ENCODE measurements at places on chromosomes 16 and 17.
A peak's percentile ranks its signal among the peaks of the same experiment; 100 is the strongest.

- H3K4me3 ChIP-seq = no peak overlapping the region
- no peak for DNase-seq
- H3K4me1 ChIP-seq = no peaks in the 10 kb centered on the region
- H3K27ac ChIP-seq = no peak overlapping the region
- no peaks in the 10 kb centered on the region for H3K36me3 ChIP-seq
- no peaks in the 10 kb centered on the region for H3K27me3 ChIP-seq
These were observed 72.4 kb downstream of the RPH3AL start for GRCh38 chr17:280216-280615.

GRCh38 chr17:11300738-11301137 lies 59.7 kb downstream of the SHISA6 start:
- H3K36me3 ChIP-seq = no peaks in the 10 kb centered on the region
- H3K4me1 ChIP-seq = no peaks in the 10 kb centered on the region
- no peak overlapping the region for H3K4me3 ChIP-seq
- H3K27ac ChIP-seq = no peak overlapping the region
- no peaks in the 10 kb centered on the region for H3K27me3 ChIP-seq
- DNase-seq = no peak

DNA sequence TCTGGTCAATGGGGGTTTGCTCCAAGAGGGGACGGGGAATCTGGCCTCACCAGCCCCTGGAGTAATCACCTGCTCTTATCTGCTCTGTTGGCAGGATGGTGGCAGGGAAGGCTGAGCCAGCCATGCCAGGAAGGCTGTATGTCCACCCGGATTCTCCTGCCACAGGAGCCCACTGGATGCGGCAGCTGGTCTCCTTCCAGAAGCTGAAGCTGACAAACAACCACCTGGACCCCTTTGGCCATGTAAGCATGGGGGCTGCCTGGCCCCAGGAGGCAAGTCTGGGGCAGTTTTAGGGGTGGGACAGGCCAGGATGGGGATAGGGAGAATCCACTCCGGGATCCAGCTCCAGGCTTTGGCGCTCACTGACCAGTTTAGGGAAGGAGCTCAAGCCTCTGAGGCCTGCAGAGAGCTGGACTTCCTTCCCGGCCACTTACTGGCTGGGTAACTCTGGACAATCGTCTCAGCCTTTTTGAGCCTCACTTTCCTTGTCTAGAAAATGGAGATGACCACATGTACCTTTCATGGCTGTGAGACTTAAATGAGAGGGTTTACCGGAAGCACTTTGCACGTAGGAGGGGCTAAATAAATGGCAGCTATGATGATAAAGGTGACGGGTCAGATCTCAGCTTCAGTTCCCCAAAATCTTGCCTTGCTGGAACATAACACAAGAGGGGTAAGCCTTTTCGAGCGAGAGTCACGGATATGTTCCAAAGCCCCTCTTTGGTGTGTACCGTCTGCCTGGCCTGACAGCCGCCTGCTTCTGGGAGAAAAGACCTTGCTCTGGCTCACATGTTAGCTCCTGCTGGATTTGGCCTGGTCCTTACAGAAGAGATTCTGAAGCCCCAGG lies 15.4 kb downstream of the TBX4 start:
- no peak for DNase-seq
- no peaks in the 10 kb centered on the region for H3K4me1 ChIP-seq
- no peaks in the 10 kb centered on the region for H3K36me3 ChIP-seq
- no peak overlapping the region for H3K27ac ChIP-seq
- H3K4me3 ChIP-seq = no peak overlapping the region

- no peaks in the 10 kb centered on the region for H3K36me3 ChIP-seq
- no peaks in the 10 kb centered on the region for H3K4me1 ChIP-seq
- DNase-seq = no peak
These were observed at the start of gene ADAMTS18 for GRCh38 chr16:77434530-77435271. Gene ADAMTS18, minus strand, starts transcription at chr16:77435034. Its CDS starts 339 bp downstream, at chr16:77434695.

DNA sequence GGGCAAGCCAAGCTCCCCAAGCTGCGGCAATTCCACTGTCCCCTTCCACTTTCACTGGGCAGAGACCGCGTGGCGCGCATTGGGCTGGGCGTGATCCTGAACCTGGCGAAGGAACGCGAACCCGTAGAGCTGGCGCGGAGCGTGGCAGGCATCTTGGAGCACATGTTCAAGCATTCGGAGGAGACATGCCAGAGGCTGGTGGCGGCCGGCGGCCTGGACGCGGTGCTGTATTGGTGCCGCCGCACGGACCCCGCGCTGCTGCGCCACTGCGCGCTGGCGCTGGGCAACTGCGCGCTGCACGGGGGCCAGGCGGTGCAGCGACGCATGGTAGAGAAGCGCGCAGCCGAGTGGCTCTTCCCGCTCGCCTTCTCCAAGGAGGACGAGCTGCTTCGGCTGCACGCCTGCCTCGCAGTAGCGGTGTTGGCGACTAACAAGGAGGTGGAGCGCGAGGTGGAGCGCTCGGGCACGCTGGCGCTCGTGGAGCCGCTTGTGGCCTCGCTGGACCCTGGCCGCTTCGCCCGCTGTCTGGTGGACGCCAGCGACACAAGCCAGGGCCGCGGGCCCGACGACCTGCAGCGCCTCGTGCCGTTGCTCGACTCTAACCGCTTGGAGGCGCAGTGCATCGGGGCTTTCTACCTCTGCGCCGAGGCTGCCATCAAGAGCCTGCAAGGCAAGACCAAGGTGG lies 9.8 kb downstream of the SARM1 start:
- peaks cover 22% of the 10 kb centered on the region for H3K4me1 ChIP-seq
- H3K27ac ChIP-seq = no peak overlapping the region
- no peak overlapping the region for H3K4me3 ChIP-seq
- H3K27me3 ChIP-seq = no peaks in the 10 kb centered on the region
- no peak for DNase-seq

GRCh38 chr16:81701296-81701970 lies 77.7 kb upstream of the PLCG2 start:
- H3K27ac ChIP-seq = no peak overlapping the region
- no peak for DNase-seq
- H3K27me3 ChIP-seq = no peaks in the 10 kb centered on the region
- H3K36me3 ChIP-seq = peaks cover 22% of the 10 kb centered on the region
- no peak overlapping the region for H3K4me3 ChIP-seq

DNA sequence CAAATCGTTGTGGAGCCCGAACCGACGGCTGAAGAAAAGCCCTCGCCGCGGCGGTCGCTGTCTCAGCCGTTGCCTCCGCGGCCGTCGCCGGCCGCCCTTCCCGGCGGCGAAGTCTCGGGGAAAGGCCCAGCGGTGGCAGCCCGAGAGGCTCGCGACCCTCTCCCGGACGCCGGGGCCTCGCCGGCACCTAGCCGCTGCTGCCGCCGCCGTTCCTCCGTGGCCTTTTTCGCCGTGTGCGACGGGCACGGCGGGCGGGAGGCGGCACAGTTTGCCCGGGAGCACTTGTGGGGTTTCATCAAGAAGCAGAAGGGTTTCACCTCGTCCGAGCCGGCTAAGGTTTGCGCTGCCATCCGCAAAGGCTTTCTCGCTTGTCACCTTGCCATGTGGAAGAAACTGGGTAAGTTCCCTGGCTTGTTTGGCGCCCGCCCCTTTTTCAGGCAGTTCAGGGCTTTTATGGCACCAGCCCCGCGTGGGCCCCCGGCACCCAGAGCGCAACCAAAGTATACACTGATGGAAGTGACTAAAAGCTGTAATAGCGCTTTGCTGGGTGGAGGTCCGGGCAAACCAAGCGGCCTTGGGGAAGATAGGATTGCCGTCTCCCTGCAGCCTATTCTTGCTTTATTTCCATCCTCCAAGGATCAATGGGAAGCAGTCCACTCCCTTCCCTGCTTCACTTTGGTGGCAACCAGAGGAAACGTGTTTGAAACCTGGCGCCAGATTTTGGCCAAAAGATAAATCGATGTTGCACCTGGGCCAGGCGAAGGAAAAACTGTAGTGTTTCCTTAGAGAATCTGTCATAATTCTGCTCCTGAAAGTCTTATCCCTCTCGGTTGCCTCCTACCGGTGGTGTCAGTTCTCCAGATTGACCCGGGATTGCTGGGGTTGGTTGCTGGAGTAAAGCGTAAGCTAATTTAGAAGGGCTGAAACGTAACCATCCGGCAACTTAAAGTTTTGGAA lies 775 bp downstream of the PPM1D start:
- peak; percentile 81 for DNase-seq
- H3K36me3 ChIP-seq = no peaks in the 10 kb centered on the region
- peak overlapping the region; percentile 94 for H3K27ac ChIP-seq
- H3K4me1 ChIP-seq = peaks cover 42% of the 10 kb centered on the region
- H3K4me3 ChIP-seq = peak overlapping the region; percentile 50
- no peaks in the 10 kb centered on the region for H3K27me3 ChIP-seq

DNA sequence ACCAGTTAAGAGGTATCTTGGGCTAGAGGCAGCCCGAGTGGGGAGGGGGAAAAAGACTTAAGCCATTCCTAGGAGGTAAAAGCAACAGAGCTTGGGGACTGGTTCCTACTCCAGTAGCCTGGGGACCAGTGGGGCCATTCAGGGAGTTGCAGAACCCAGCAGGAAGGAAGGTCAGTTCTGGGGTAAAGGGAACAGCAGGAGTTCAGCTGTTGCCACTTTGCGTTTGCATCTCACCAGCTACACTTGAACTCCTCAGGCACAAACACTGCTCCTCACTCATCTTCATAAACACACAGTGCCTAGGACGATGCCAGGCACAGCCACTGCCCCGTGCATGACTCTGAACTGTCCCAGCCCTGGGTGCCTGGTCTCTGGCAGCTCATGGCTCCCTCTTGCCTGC lies 4.0 kb downstream of the HAP1 start:
- no peak for DNase-seq
- no peaks in the 10 kb centered on the region for H3K27me3 ChIP-seq
- no peak overlapping the region for H3K4me3 ChIP-seq

GRCh38 chr16:73028721-73029361 lies 19.1 kb downstream of the ZFHX3 start:
- DNase-seq = no peak
- H3K27me3 ChIP-seq = no peaks in the 10 kb centered on the region
- no peak overlapping the region for H3K4me3 ChIP-seq
- H3K4me1 ChIP-seq = no peaks in the 10 kb centered on the region

DNA sequence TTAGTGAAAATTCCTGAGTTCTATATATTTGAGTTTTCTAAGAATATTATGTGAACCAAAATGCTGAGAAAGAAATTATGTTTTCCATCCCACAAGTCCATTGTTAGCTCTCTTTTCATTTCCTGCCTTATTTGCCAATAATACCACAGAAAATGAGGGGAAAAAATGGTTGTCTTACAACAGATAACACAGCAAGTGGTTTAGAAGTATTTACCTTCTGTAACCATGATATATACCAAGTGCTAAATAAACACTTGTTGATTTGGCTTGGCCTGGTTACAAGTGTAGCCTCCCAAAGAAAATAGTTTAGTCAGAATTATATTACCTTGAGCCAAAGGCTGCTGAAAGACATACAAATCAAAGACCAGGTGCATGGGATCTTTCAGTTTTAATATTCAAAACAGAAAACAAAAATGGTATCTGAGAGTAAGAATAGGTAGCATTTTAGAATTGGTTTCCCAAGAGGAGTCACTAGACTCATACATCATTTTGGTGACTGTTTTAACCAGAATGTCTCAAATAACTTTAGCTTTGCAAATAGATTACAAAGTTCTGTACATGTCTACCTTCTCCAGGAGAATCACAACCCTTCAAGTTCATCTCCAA lies 439.8 kb upstream of the DYNLRB2 start:
- no peaks in the 10 kb centered on the region for H3K36me3 ChIP-seq
- H3K4me1 ChIP-seq = no peaks in the 10 kb centered on the region
- no peaks in the 10 kb centered on the region for H3K27me3 ChIP-seq
- no peak overlapping the region for H3K27ac ChIP-seq
- no peak overlapping the region for H3K4me3 ChIP-seq

DNA sequence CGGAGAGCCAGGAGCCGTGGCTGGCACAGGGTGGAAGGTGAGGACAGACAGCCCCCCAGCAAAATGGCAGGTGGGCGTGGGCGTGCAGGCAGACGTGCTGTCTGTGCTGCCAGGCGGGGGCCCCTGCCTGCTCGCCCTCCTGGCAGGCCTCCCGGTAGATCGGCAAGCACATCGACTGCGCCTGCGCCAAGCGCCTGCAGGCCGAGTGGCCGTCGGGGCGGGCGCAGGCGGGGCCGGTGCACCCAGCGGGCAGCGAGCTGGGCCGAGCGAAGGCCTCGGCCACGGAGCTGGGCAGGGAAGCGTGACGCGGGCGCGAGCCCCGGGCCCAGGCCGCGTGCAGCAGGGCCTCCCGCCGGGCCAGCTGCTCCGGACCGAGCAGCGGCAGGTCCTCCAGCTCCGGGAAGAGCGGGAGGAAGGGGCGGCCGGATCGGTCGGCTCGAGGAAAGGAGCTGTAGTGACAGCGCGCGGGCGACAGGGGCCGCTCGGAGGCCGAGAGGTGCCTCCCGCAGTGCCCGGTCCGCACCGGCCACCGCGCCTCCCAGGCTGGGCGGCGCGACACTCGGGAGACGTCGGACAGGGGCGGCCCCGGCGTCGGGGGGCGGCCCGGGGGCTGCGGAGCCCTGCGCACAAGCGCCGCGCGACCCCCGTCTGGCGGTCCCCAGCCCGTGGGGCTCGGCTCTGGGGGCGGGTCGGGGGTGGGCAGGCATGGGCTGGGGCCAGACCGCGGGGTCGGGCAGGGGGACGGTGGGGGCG lies 16.9 kb downstream of the GRIN2C start:
- no peak overlapping the region for H3K4me3 ChIP-seq
- no peaks in the 10 kb centered on the region for H3K36me3 ChIP-seq
- H3K27ac ChIP-seq = no peak overlapping the region
- no peak for DNase-seq
- no peaks in the 10 kb centered on the region for H3K27me3 ChIP-seq
- H3K4me1 ChIP-seq = no peaks in the 10 kb centered on the region

DNA sequence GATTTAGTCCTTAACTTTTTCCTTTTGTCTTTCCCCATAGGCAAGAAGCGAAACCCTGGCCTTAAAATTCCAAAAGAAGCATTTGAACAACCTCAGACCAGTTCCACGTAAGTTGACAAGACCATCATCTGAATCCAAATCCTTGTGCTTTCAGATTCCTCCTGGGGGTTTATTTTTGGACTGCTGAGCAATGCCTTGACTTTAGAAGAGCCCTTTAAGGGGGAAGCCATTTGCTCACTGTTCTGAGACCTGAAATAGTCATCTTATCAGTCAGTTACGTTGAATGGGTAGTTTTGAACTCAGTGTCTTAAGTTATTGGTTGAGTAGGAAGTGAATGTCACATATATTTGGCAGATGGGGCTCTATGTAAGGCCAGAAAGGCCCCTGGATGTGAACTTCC lies 91.2 kb downstream of the MAP2K6 start:
- no peak for DNase-seq
- H3K4me1 ChIP-seq = no peaks in the 10 kb centered on the region
- H3K27me3 ChIP-seq = no peaks in the 10 kb centered on the region

DNA sequence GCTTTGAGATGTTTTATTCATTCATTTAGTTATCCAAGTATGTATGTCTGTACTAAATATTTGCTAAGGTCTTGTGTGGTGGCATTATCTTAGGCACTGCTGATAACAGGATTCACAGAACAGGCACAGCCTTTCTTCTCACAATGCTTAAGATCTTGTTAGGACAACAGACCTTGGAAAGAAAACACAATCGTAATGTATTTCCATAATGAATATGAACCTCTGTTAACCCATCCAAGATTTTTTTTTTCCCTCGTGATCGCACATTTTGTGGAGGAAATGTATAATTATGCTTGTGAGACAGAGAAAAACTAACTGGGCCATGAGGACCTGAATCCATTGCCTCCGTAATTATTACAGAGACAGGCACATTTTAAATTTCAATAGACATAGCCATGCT lies 121.9 kb downstream of the NPIPB5 start:
- H3K4me1 ChIP-seq = no peaks in the 10 kb centered on the region
- no peak overlapping the region for H3K27ac ChIP-seq
- no peak for DNase-seq
- H3K36me3 ChIP-seq = no peaks in the 10 kb centered on the region
- H3K4me3 ChIP-seq = no peak overlapping the region
- H3K27me3 ChIP-seq = no peaks in the 10 kb centered on the region

Measured in CD4-positive, alpha-beta memory T cell (primary cell).